T-cell (primary cell): ENCODE measurements at places on chromosomes 2 and 18.

DNA sequence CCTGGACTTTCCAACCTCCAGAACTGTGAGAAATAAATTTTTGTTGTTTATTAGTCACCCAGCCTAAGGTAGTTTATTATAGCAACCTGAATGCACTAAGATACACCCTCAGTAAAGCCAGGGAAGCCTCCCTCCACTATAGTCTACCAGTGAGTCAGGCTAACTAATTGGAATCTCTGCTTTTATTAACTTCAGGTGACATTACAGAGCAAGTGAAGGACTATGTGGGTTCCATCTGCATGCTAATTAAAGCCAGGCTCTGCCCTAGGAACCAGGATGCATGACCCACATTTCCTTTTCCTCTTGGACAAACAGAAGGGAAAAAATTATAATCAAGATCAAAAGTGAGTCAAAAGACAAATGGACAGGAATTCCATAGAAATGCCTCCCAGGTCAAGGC, 56.1 kb downstream of the ZC3H8 start:
- DNase-seq, result no peak

GRCh38 chr2:240326246-240326645, 109.2 kb upstream of the GPC1 start:
- DNase-seq, result no peak

DNA sequence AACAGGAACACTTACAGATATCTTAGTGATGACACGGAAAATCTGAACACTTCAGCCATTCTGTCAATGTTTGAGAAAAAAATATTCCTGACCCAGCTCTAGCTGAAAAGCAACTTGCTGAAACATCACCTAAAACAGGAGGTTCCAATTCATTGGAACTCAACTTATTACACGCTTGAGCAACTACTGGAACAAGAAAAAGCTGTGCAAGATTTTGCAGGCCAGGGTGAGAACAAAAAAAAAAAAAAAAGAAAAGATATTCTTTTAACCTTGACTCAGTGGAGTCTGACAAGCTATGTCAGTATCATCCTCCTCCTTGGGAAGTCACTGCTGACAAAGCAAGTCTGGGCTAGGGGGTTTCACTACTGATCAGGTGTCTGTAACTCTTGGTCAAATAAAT, 351.0 kb downstream of the SS18 start:
- no peak for DNase-seq

DNA sequence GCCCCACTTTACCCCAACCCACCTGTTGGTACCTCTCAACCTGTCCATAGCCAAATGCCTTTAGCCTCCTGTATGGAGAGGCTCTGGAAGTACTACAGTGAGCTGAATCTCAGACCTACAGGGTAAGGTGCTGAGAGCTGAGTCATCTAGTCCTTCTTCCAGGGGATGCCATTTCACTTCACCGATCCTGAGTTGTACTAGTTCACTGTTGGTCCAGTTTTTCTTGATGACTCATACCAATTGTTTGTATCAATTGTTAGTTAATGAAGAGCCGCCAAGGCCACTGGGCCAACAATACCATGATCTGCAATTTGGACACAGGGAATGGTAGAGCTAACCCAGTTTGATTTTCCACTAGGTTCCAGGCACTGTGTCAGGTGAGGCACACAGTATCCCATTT, 257.0 kb downstream of the CLIP4 start:
- DNase-seq, result no peak

- DNase-seq, result no peak
Measured at GRCh38 chr2:11867926-11868325, 121.5 kb downstream of the LPIN1 start.

DNA sequence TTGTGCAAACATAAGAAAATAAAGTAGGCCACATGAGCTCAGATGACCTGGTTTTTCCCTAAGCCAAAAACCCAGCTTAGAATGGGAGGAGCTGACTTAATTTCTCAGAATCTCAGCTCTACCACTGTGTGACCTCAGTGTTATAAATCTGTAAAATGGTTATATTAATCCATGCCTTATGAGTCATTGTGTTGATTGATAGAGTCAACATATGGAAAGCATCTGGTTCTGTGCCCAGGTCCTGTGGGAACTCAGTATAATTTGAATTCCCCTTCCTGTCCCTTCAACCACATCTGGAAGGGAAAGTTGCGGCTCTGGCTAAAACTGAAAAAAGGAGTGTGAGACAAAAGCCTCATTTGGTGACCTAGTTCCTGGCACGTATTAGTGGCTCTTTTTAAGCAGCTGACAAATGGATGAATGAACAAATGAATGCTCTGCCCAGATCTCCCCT, 25.7 kb downstream of the TMEM177 start:
- DNase-seq, result no peak

DNA sequence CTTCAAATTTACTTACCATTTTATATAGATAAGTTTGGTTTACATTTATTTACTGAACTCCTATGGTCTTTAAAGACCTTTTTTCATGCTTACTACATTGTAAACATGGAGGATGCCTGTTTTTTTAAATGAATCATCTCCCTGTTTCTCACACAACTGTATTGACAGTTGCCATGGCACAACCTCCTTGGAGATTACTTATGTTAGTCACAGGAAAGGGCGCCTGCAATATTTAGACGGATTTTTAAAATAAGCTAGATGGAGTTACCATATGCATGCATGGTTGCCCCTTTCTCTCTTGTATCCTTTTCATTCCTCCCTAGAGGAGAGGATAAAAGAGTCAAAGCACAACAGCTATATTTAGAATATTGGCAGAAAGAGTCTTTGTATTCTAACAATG, 34.8 kb upstream of the CCDC102B start:
- no peak for DNase-seq

DNA sequence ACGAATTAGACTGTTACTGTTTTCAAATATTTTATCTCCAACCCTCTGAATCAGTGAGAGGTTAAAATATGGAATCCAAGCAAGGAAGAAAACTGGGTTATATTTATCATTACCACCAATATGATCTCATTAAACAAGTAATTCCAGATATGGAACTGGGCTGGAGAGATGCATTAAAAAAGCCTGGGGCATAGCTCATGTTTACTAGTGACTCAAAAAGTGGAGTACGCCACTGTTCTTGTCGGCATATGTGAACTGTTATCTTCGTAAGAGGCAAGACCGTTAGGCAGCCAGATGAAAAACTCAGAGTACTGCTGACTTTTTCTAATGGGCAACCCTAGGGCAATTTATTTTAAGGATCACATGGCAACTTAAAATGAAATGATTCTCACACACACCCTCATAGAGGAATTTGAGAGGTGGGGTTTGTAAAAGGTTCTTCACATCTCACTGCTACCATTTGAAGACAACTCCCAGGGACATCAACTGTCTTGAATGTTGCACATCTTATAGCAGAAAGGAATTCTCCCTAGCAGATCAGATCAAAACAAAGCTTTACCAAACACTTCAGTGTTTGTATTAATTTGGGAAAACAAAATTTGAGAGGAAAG, 105.2 kb upstream of the TFCP2L1 start:
- DNase-seq, result no peak

DNA sequence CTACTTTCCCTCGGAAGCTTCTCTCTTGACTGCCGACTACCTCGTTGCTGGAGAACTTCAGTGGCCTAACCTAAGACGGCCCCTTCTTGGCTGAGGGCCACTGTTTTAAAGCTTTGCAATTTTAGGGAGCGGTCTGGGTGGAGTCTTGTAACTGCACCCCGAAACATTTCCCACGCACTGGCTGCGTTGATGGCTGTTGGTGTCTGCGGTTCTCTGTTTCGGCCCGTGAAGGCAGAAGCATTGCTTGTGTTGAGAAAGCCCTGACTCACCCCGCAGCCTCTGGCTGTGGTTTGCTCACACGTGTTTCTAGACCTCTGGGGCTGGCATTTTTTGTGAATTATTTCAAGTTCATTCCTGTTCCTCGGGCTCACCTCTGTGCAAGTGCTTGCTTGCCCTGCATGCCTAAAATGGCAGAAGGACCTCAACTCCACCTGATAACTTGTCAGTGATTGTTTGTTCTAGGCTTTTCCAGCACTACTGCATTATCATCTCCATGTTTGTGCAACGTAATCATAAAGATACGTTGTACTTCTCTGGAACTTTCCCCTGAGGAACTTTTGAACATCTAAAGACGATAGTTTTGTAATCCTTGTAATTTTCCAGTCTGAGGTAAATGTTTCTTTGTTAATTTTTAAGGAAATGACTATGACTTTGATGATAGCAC, 94.2 kb upstream of the DLX2 start:
- no peak for DNase-seq

GRCh38 chr2:71125506-71126294, 4.3 kb downstream of the MCEE start:
- DNase-seq, result no peak

DNA sequence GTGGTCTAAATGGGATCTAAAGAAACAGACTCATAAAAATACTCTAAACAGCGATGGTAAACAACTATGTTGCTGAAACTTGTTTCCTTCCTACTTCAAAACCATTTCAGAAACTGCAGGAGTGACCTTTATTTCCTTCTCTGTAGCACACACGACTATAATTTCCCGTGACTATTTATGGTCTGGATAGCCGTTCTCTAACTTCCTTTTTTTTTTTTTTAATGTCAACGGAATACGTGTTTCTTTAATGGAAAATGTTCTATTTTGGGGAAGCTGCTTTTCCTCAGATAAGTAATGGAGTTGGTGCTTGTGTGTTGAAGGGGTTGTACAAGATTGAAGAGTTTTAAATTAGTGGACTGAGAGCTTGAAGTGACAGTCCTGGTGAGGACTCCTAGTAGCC, 224.1 kb downstream of the PHLPP1 start:
- DNase-seq, result no peak

DNA sequence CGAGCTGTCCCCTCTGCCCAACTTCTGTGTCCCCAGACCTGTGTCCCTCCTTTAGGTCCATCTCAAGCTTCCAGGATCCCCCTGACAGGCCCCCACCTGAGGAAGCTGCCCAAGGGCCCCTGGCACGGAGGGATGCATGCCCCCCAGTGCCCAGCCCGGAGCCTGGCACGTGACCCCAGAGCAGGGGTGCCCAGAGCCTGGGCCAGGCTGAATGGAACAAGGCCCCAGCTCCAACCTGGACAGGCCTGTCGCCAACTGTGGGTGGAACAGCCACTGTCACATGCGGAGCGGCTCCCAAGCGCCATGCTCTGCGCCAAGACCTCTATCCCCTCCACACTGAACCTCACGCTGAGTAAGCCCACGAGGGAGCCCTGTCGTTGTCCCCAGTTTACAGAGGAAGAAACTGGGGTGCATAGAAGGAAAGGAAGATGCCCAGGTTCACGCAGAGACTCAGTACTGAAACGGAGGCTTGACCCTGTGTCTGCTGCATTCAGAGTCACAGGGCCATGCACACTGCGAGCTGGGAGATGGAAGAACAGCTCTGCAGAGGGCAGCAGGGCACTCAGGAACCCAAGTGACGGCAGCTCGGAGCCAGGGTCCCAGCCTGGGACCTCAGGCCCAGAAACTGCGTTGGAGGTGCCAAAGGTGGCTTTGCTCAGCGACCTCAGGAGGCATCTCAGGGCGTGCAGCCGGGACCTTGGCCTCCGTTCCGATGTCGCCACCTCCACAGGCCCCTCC, 5.5 kb upstream of the ECEL1 start:
- no peak for DNase-seq

GRCh38 chr2:8833853-8834252, 3.6 kb downstream of the KIDINS220 start:
- no peak for DNase-seq

DNA sequence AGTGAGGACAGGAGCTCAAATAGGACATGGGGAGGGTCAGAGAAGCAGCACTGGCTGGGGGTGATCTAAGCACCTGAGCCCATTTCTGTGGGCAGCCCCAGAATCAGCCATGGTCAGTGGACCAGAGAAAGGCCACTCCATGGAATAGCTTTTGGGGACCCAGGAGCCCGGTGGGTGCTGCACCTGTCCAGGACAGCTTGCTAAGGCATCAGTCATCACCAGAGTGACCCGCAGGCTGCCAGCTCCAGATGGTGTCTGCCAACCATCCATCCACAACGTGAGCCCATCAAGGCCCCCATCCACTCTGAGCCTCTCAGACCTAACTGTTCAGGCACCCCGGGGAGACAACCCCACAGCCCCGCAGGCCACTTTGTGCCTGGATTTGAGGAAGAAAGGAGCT, 23.6 kb upstream of the COL6A3 start:
- DNase-seq, result no peak

DNA sequence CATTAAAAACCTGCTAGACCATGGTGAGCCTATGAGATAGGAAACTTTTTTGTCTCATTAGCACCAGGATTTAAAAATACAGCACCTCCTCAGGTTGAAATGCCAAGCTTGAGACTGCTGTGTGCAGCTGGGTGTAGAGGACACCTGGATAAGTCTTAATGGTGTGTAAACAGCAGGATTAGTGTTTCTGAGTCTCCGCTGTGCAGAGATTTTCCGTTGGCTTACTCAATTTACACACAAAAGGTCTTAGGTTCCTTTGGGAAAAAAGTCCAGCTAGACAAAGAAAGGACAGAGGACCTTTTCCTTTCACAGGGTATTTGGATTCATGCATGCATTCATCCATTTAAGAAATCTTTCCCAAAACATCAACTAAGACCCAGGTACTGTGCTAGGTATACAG, 168.1 kb downstream of the NRXN1 start:
- DNase-seq, result no peak

GRCh38 chr18:78884502-78884901, 95.1 kb upstream of the SALL3 start:
- DNase-seq, result no peak

- no peak for DNase-seq
Measured at GRCh38 chr2:160956243-160956802, 203.9 kb upstream of the TANK start.

- DNase-seq, result no peak
Measured at GRCh38 chr2:183416753-183417152, 292.5 kb downstream of the NUP35 start.

DNA sequence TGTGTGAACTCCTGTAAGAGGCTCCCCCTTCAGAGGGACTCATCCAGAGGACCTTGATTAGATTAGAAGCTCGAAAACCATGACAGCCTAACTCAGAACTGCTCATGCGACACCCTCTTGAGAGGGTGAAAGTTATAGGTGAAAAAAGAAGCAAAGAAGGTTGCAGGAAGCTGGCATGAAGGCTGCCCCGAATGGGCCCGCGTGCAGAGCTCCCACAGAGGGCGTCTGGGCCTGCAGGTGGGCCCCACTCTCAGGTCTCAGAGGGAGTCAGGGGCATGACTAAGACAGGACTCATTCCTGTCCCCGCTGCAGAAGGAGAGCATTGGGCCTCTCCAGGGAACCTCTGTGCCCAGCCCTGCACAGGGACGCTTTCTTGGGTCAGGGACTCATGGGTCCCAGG, 235.4 kb downstream of the EIPR1 start:
- no peak for DNase-seq

- DNase-seq, result no peak
Measured at GRCh38 chr2:73652348-73652747, 10.1 kb upstream of the NAT8 start.

GRCh38 chr18:43931439-43931838, 654.1 kb upstream of the SYT4 start:
- DNase-seq, result no peak
